ENCODE measurements at places on chromosomes 5 and 9. TPM values are rescaled to one million over a fixed set of nuclear protein-coding genes. Genes with fewer than 3 reads are reported as not detected.
A peak's percentile ranks its signal among the peaks of the same experiment; 100 is the strongest.

The PCDHB2 gene
- not detected for polyA plus RNA-seq

GRCh38 chr9:133119103-133119845 is 1.8 kb downstream of the RALGDS start:
- H3K4me3 ChIP-seq: peak overlapping the region; percentile 85
- peaks cover 29% of the 10 kb centered on the region for H3K4me1 ChIP-seq
- DNase-seq: no peak
- peaks cover 46% of the 10 kb centered on the region for H3K36me3 ChIP-seq
- no peaks in the 10 kb centered on the region for H3K27me3 ChIP-seq

- no peak overlapping the region for H3K4me3 ChIP-seq
- no peak for DNase-seq
- H3K4me1 ChIP-seq: peaks cover 5% of the 10 kb centered on the region
These were observed 138.0 kb downstream of the DCP2 start for GRCh38 chr5:113114559-113114958.

- DNase-seq: no peak
- no peak overlapping the region for H3K4me3 ChIP-seq
- no peaks in the 10 kb centered on the region for H3K36me3 ChIP-seq
- no peaks in the 10 kb centered on the region for H3K27me3 ChIP-seq
- H3K4me1 ChIP-seq: peaks cover 3% of the 10 kb centered on the region
These were observed 46.3 kb downstream of the NACC2 start for GRCh38 chr9:136048560-136049411.

The KIF12 gene
- polyA plus RNA-seq: 151 TPM

The ADRB2 gene
- polyA plus RNA-seq: 0.54 TPM

DNA sequence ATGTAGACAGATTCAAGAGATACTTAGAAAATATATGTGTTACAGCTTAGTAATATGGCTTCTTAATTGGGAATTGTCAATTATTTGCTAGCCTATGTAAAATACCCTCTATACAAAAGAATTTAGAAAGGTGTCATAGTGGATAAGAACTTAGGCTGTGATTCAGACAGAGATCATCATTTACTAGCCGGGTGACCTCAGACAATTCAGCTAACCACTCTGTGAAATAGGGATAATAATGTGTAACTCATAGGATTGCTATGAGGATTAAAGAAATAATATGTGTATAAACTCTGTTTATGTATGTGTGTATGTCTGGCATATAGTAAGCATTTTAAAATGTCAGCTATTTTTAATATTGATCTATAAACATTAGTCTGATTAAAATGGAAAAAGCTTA is 5.9 kb upstream of the LARS1 start:
- no peak for DNase-seq
- no peaks in the 10 kb centered on the region for H3K4me1 ChIP-seq
- H3K27me3 ChIP-seq: no peaks in the 10 kb centered on the region
- no peak overlapping the region for H3K4me3 ChIP-seq
- no peak overlapping the region for H3K27ac ChIP-seq
- H3K36me3 ChIP-seq: no peaks in the 10 kb centered on the region

The NPDC1 gene
- polyA plus RNA-seq: 34.6 TPM

- no peaks in the 10 kb centered on the region for H3K36me3 ChIP-seq
- H3K27ac ChIP-seq: no peak overlapping the region
- DNase-seq: no peak
- no peaks in the 10 kb centered on the region for H3K27me3 ChIP-seq
These were observed 199.5 kb upstream of the TAS2R1 start for GRCh38 chr5:9829621-9830020.

DNA sequence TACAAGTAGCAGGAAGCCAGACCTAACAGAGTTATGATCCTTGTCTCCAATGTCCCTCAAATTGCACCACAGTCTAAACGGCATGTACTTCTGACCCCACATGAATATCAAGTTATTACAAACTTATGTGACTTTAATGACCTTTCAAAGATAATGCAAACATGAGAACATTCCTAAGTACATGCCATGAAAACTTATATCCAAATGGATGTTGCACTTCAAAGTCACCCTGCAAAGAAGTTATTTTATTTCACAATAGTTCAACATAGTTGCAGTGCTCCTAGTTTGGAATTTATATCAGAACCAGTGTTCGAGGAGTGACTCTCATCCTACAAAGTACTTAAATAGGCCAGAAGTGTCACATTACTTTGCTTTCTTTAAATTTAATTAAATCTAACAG is 41.2 kb upstream of the ITGA1 start:
- no peaks in the 10 kb centered on the region for H3K36me3 ChIP-seq
- DNase-seq: peak; percentile 15
- peaks cover 4% of the 10 kb centered on the region for H3K4me1 ChIP-seq
- no peak overlapping the region for H3K27ac ChIP-seq

The PDLIM4 gene
- polyA plus RNA-seq: 2.5 TPM

The SLC45A2 gene
- not detected for polyA plus RNA-seq

The KIAA1958 gene
- 1.6 TPM for polyA plus RNA-seq

DNA sequence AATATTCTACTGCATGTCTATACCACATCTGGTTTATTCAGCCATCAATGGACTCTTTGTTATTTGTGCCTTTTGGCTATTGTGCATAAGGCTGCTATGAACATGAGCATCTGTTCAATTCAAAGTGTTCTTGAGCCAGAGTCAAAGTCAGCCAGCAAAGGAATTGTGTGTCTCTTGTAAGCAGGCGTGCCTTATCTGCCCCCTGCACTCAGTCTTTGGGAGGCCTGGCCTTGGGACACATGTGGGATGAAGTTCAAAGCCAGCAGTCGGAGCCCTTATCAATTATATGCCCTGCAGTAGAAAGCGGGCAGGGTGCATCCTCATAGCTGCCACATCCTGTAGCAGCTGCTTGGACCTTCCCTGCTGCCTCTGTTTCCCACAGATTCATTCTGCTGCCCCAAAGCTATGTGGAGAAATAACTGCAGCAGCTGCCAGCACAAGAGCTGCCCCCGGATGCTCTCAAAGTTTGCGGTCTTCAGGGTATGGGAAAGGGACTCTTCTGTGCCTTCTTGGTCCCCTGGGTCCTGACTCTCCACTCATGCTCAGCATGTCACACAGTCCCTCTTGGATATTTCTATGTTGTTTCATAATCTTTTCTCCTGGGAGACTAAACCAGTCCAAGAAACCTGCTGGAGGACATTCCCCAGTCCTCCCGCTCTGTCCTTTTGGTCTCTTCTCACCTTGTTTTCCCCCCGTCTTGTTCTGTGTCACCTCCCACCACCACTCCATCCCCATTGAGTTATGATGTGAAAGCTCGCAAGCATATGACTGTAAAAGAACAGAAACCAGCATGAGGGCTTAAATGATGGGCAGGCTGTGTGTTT is 35.9 kb downstream of the STOM start:
- DNase-seq: no peak
- no peak overlapping the region for H3K27ac ChIP-seq
- H3K27me3 ChIP-seq: no peaks in the 10 kb centered on the region
- H3K4me3 ChIP-seq: no peak overlapping the region
- peaks cover 45% of the 10 kb centered on the region for H3K36me3 ChIP-seq

DNA sequence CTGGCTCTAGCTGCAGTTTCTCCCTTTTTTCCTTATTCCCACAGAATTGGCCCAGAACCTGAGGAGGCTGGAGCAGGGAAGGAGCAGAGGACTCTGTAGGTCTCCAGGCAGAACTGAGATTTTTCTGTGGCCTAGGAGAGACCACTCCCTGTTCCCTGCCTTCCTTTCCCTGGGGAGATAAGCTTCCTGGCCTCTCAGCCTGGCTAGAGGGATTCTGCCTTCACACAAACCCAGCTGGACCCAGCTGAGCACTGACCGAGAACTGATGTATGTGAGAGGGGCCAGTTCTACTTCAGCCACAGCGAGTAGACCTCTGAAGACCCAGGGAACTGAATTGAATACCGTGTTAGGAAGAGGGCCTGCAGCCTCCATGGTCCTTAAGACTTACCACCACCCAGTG is 48.0 kb downstream of the RUSC2 start:
- no peak overlapping the region for H3K27ac ChIP-seq
- no peak overlapping the region for H3K4me3 ChIP-seq
- peaks cover 15% of the 10 kb centered on the region for H3K4me1 ChIP-seq
- DNase-seq: no peak
- peaks cover 2% of the 10 kb centered on the region for H3K36me3 ChIP-seq

The PTGER4 gene
- 17.2 TPM for polyA plus RNA-seq

GRCh38 chr5:56251440-56251839 is 18.3 kb upstream of the ANKRD55 start:
- H3K4me3 ChIP-seq: no peak overlapping the region
- no peak overlapping the region for H3K27ac ChIP-seq
- no peaks in the 10 kb centered on the region for H3K36me3 ChIP-seq
- no peak for DNase-seq

DNA sequence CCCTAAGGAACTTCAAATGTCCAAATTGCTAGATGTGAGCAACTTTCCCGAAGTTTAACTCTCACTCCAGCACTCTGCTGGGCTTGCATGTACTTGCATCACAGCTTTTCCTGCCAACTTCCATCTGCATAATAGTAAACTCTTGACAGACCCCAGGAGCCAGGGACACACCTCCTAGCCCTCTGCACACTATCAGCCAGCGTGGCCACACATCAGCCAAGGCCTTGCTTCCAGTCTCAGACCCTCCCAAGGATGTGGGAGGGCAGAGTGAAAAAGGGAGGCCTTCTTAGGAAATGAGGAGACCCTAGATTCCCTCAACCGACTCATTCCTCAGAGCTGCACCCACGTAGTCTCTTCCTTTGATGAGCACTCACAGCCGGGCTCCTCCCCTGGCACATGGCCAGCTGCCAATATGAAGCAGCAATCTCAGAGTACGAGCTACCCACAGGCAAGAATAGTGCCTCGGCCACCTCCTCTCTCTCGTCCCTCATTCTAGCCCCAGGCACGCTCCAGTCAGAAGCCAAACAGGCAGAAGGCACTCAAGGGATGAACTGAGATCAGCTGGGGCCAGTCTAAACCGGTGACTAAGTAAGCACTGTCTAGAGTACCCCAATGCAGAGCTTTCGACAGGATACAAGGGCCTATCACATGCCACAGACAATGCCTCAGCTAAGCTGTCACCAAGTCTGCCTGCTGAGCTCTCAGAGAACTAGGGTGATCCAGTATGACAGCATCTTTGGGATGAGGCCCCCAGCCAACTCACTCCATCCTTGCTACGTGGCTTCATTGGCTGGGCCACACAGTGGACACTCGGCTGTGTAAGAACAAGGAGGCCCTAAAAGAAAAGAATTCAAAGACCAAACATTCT is 2.3 kb downstream of the P4HA2 start:
- no peak overlapping the region for H3K27ac ChIP-seq
- H3K4me3 ChIP-seq: no peak overlapping the region
- H3K4me1 ChIP-seq: peaks cover 11% of the 10 kb centered on the region
- H3K27me3 ChIP-seq: no peaks in the 10 kb centered on the region

The EIF4E1B gene
- not detected for polyA plus RNA-seq

DNA sequence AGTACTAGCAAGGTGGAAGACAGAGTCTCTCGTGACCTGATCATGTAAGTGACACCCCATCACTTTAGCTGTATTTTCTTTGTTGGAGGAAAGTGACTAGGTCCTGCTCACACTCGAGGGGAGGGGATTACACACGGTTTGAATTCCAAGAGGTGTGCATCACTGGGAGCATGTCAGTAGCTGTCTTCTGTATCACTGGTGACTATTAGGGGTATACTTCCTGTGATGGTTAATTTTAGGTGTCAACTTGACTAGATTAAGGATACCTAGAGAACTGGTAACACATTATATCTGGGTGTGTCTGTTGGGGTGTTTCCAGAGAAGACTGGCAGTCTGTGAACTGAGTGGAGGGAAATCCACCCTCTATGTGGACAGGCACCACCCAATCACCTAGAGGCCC is 22.5 kb downstream of the FOXD1 start:
- H3K27me3 ChIP-seq: no peaks in the 10 kb centered on the region
- DNase-seq: no peak
- no peak overlapping the region for H3K27ac ChIP-seq
- H3K4me1 ChIP-seq: no peaks in the 10 kb centered on the region

DNA sequence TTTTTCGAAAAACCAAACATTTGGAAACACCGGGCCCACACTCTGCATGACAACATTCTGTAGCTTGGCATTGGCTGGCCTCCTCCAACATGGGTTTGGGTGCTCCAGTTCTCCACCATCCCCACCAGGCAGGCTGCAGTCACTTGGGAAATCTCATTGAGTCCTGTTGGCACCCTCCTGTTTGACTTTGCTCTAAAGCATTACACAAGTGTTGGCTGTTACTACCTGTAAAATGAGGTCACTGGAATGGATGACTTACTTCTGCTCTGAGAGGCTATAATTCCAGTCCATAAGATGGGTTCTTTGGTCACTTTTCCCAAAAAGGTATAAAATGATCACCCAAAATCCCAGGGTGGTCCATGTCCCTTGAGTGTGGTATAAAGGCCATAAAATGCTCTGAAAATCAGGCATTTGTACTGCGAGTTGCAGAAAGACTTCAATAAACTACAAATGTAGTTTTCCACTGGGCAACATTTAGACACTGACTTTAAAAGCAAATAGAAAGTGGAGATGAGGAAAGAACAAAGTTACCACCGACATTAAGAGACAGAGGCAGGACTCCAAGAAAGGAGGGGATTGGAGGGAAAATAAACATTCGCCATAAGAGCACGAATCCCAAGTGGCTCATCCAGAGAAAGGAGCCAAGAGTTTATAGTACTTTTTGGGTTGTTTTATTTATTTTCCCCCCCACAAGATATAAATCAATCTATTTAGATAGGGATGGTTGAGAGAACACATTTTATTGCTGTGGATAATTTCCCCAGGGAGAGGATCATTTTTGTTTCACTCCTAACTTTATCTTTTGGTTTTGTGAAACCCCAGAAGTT is 295.1 kb downstream of the TLE1 start:
- DNase-seq: no peak
- no peaks in the 10 kb centered on the region for H3K27me3 ChIP-seq
- no peaks in the 10 kb centered on the region for H3K36me3 ChIP-seq
- no peak overlapping the region for H3K4me3 ChIP-seq

GRCh38 chr5:66882606-66883227 is 286.5 kb downstream of the MAST4 start:
- H3K27me3 ChIP-seq: no peaks in the 10 kb centered on the region
- H3K4me1 ChIP-seq: no peaks in the 10 kb centered on the region
- H3K27ac ChIP-seq: no peak overlapping the region
- H3K4me3 ChIP-seq: no peak overlapping the region
- DNase-seq: no peak

The IFNA21 gene
- not detected for polyA plus RNA-seq

The SYNPO gene
- 44.0 TPM for polyA plus RNA-seq

- no peak overlapping the region for H3K4me3 ChIP-seq
- no peak for DNase-seq
- H3K36me3 ChIP-seq: no peaks in the 10 kb centered on the region
- H3K27ac ChIP-seq: no peak overlapping the region
- H3K4me1 ChIP-seq: no peaks in the 10 kb centered on the region
These were observed 190.8 kb downstream of the MEF2C start for GRCh38 chr5:88691945-88692868.

The HAPLN1 gene
- polyA plus RNA-seq: 1.4 TPM

The PTGR1 gene
- 433 TPM for polyA plus RNA-seq

DNA sequence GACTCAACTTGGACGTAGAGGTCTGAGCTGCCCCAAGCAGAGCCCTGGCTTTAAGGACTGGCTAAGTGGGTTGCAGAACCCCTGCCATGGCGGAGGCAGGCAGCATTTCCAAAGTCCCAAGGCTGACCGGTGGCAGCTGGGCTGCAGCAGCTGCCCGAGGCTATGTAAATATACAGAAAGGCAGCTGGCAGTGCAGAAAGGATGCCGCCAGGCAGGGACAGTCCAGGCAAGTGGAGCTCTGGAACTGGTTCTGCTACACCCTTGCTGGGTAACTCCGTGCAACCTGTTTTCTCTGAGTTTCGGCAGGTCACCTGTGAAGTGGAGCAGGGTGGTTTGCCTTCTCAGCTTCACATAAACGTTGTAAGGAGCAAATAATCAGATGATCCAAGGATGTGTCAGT is 46.0 kb downstream of the SHB start:
- H3K4me1 ChIP-seq: no peaks in the 10 kb centered on the region
- H3K27ac ChIP-seq: peak overlapping the region; percentile 13
- no peak overlapping the region for H3K4me3 ChIP-seq
- H3K27me3 ChIP-seq: no peaks in the 10 kb centered on the region
- DNase-seq: peak; percentile 32

Measured in small intestine (tissue), 16 donors.